Right kidney (tissue), 9 donors: ENCODE measurements at places on chromosomes 5 and 9.
A peak's percentile ranks its signal among the peaks of the same experiment; 100 is the strongest.

DNA sequence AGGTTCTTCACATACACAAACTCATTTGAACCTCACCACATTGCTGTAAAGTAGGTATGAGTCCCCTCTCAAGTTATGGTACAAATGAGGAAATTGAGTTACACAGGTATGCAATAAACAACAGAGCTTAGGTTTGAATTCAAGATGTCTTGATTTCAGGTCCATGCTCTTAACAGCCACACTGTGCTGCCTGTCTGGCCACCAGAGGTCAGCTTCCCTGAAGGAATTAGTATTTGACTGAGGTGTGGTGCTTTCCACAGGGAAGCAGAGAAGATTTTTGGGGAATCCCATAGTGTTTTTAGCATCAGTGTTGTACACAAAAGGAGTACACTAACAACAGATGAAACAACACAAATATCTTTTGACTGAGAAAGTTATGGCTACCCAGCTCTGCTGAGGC, 94.4 kb upstream of the ITGA1 start:
- no peak for DNase-seq

- DNase-seq = no peak
Observed at GRCh38 chr9:120933310-120934055, 6.9 kb upstream of the TRAF1 start.

DNA sequence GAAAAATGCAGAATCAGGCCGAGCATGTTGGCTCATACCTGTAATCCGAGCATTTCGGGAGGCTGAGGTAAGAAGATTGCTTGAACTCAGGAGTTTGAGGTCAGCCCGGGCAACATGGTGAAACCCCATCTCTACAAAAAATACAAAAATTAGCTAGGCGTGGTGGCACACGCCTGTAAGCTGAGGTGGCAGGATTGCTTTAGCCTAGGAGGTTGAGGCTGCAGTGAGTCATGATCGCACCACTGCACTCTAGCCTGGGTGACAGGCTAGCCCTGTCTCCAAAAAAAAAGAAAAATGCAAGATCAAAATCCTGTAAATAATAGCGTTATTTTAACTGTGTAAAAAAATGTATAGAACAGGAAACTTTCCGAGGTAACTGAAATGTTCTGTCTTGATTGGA, 39.4 kb downstream of the RNF44 start:
- no peak for DNase-seq

DNA sequence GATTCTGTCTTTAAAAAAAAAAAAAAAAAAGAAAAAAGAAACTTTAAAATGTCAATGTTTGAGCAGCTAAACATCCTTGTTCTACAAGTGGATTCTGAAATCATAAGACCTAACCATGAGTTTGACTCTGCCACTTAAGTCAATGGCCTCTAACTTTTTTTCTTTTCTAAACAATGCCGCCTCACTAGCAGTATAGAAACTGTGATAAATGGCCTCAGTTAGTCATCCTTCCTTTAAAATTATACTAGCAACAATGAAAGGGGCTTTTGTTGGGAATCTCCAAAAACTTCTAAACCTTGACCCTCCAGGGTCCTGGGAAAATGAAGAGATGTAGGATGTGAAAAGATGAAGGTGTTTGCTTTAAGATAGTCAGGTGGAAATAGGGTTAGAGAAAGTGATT, 71.1 kb downstream of the FBXL7 start:
- DNase-seq = no peak

DNA sequence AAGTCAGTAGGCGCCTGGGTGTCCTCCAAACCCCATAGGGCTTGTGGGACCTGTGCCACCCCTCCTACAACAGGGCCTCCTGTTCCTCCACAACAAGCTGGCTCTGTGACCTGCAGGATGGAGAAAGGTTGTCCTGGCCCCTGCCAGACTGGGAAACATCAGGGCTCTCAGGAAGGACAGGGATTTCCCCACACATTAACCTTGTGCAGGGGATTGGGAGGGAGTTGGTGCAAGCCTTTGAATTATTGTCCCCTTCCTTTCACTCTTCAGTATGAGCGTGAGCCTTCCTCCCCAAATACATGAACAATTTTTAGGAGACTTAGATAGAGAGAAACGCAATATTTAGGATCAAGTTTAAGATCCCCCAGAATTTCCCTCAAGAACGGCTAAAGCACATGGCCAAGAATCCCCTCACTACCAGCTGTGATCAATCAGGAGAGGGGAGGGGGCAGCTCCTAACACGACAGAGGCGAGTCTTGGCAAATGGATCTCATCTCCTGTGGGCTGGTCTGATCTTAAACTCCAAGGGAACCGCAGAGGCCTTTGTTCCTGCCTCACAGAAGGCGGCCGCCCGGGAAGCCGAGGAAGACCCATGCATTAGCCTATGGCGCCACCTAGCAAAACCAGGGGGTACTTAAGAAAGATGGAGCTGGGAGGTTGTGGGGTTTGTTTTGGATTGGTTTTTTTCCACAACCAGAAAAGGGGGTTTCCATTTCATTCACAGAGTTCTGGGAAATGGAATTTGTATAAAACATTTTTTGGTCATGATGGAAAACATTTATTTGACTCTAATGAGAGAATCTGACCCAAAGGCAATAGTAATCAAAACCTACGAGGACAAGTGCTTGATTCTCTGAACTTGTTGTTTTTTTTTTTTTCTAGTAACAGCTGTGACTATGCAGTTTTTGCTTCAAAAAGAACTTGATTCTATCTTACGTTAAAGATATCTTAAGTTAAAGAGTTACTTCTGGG, 36.1 kb upstream of the OSMR start:
- peak; percentile 78 for DNase-seq

GRCh38 chr5:156126716-156127115, 200.2 kb upstream of the SGCD start:
- no peak for DNase-seq

DNA sequence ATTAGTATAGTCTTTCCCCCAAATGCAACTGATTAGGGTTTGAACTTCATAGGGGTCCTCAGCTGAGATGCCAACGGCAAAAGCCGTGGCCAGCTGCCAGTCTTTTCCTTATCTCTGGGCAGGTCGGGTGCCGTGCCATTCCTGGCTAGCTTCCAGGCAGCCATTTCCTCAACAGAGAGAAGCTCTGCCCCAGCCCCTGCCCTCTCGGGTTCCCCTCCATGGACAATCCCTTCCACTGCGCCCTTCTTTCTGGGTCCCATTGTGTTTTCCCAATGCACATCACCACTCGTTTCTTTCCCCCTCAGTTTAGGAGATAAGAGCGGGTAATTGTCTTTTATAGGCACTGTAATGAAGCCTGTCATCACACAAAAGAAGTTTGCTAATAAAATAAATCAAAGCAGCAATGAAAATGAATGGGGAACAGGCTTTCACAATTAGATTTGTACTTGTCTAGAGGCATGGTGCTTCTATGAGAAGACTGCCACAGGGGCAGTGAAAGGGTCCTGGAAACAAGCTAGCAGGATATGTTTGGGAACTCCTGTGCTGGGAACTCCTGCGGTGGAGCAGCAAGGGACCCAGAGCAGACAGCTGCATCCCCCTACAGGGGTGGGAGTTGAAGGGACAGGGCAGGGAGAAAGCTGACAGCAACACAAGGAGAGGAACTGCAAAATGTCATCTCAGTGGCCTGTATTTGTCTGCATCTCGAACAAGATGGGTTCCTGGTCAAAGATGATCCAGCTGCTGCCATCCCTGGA, 48.0 kb upstream of the SAP30L start:
- DNase-seq = no peak

GRCh38 chr5:24226479-24226878, 418.3 kb downstream of the CDH10 start:
- DNase-seq = no peak

GRCh38 chr5:143662020-143662419, 149.9 kb upstream of the HMHB1 start:
- DNase-seq = no peak

GRCh38 chr9:93107151-93107824, 11.3 kb downstream of the CARD19 start:
- no peak for DNase-seq

DNA sequence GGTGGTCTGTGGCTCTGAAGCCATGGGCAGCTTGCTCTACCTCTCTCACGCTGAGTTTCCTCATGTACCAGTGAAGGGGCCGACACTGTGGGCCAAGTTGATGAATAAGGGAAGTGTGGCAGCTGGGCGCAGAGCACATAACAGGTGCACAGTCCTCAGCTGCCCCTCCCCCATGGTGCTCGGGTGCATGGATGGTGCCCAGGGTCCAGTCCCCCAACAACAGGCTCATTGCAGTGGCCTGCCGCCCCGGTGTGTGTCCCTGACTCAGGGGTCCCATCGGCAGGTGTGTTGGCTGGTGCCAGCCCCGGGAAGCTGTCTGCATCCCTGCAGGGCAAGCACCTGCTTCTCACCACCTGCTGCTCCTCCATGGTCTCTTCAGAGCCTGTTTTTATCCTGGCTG, 36.6 kb downstream of the COL5A1 start:
- no peak for DNase-seq

DNA sequence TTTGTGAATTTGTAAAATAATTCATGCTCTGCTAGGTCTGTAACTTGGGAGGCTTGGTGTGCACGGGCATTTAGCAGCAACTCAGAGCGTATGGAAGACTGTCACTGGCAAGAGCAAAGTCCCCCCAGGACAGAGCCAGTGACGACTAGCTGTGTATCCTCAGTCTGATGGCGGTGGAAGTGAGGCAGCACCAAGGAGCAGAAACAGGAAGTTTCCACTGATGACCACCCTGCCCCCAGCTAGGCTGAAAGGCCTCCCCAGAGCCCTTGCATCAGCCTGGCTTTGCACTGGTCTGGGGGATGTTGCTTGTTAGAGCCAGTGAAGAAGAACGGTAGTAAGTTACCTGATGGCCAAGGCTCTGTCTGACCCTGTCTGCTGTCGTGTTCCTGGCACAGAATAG, 66.8 kb upstream of the ABL1 start:
- DNase-seq = peak; percentile 37

DNA sequence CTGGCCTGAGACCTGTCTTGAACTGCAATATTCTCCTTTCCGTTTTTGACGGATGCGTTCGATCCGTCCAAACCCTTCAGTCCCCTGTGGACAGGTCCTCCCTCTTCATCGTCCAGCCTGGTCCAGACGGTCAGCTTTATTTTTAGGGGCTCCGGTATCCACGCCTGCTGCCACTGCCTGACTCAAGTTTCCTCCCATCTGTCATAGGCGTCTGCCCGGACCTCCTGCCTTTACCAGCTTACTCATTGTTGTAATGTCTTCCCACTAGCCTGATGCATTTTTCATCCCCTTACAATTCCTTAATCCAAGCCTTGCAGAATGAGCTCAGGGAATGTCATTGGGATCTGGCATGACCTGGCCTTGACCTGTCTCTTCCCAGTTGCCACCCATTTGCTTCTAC, 145.8 kb downstream of the TENT4A start:
- DNase-seq = no peak

- no peak for DNase-seq
Observed at GRCh38 chr5:178432421-178433272, 157.5 kb downstream of the COL23A1 start.

GRCh38 chr9:109886617-109887016, 106.6 kb downstream of the PALM2AKAP2 start:
- DNase-seq = no peak

DNA sequence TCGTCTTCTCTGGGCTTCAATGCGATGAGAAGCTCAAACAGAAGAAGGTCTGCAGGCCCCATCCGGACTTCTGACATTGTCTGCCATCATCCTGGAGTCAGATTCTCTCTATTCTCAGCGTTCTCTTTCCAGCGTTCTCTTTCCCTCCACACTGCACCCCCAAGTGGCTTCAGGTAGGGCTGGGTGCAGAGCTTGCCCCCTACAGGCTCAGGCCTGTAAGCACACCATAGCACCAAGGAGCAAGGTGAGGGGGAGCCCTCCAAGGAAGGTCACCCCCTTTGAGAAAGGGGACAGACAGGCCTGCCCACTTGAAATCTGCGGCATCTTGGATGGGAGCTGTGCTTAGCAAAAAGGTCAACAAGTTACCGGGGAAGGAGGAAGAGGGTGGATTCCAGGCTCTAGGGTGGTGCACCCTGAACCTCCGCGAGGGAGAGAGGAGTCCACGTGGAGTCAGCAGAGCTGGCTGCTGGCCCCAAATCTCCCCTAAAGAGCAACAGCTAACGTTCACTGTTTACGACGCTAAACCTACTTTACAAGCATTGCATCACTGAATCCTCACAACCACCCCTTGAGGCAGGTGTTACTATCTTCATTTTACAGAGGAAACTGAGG, 27.5 kb downstream of the GPX3 start:
- no peak for DNase-seq

DNA sequence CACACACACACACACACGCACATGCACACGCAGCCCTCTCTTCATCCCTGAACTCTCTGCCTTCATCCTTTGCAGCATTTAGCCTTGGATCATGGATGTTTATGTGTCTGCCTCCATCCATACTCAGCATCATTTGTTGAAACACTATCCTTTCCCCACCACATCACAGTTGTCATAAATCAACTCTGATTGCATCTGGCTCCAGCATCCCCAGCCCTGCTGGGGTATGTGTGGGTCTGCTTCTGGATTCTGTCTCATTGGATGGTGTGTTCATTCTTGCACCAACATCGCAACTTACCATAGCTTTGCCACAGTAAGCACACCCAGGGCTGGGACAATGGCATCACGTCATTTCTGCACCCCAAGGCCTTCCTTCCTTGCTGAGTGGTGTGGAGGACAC, 175.4 kb downstream of the RGS3 start:
- DNase-seq = no peak

DNA sequence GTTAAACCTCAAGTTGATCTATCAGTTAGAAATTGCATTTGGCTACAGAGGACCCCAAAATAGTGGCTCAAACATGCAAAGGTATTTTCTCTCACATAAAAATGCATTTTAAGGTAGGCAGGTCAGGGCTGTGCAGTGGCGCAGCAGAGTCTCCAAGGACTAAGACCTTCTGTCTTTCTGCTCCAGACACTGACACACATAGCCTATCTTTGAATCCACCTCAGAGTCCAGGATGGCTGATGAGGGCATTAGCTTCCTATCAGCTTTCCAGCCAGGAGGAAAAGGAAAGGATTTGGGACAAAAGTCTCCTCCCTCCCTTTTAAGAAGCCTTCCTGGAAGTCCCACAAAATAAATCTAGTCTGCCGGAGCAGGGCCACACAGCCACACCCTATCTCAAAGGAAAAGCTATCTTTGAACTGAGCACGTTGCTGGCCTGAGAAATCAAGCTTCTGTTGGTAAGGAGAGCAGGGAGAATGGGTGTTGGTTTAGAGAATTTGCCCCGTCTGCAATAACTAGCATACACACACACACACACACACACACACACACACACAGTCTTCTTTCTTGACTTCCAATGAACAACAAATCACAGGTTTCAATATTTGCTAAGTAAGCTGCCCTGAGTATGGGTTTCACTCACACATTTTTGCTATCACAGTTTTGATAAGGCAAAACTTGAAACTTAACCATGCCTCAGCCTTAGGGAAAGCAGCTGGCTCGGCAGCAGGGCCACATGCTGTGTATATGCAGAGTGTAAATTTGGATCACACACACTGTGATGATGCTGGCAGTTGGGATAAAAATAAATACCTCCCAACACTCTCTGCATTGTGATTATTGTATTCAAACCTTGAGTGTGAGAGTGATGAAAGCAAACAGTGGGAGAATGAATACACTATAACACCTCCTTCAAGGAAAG, 116.6 kb upstream of the MAP3K1 start:
- no peak for DNase-seq

GRCh38 chr5:6377905-6378765, at the start of gene MED10:
Gene MED10, minus strand, starts transcription at chr5:6378547. Its CDS starts 64 bp downstream, at chr5:6378483.
- peak; percentile 76 for DNase-seq
